ENCODE measurements at places on chromosomes 3 and 15.
A peak's percentile ranks its signal among the peaks of the same experiment; 100 is the strongest.

DNA sequence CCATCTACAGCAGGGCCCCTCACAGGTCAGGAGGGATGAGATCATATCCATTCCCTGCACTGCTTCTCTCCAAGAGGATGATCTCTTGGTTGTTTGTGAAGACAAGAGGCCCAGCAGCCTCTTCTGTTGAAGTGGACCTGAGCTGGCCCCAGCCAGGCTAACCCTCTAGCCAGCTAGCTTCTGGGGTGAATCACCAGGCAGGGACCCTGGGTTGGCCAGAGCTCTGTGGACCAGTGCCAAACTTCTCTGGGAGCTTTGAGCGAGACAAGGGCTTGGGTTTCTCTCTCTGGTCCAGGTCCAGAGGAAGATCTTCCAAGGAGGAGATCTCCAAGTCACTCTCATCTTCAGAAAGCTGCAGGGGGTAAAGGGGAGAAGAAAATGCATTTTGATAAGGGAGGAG is 52.7 kb downstream of the CLDN18 start:
- DNase-seq, result no peak

- no peak for DNase-seq
Observed at GRCh38 chr3:159637883-159638542, 350.6 kb upstream of the IL12A start.

GRCh38 chr3:7436542-7436941 is 575.6 kb downstream of the GRM7 start:
- no peak for DNase-seq

DNA sequence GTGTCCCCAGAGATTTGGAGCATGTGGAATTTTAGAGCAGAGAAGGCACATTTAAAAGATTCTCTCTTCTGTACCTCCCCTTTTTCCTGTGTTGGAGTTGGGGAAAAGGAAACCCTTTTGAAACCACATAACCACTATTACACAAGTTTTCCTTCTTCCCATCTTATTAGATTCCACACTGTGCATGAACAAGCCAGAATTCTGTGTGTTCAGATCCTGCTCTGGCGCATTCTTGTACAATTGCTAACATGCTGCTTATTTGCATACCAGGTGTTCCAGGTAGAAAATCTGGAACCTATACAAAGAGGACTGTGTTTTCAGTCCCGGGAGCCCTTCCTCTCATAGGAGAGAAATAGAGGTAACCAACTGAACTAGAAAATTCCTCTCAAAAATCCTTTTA is 2.6 kb upstream of the CIB2 start:
- DNase-seq, result no peak

DNA sequence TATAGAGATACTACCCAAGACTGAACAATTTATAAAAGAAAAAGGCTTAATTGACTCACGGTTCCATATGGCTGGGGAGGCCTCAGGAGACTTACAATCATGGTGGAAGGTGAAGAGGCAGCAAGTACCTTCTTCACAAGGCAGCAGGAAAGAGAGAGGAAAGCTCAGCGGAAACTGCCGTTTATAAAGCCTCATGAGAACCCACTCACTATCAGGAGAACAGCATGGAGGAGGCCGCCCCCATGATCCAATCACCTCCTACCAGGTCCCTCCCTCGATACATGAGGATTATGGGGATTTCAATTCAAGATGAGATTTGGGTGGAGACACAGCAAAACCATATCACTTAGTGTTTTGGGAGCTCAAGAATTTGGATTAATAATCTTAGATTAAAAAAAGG is 240.2 kb downstream of the UACA start:
- DNase-seq, result no peak

GRCh38 chr3:94175677-94176076 is 112.8 kb downstream of the NSUN3 start:
- no peak for DNase-seq

DNA sequence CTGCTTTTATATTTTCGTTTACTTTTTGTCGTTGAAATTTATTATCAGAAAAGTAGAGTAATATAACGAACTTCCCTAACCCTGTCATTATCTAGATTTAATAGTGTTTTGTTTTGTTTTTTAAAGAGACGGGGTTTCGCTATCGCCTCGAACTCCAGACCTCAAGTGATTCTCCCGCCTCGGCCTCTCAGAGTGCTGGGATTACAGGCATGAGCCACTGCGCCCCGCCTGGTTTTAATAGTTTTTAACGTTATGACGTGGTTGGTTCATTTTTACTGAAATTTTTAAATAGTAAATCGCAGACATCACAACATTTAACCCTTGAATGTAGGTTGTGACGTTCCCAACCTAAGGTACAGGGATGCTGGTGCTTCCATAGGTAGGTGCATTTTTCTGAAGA is 1.0 kb downstream of the NGRN start:
- DNase-seq, result no peak

- DNase-seq, result no peak
Observed at GRCh38 chr3:20222274-20222673, 36.3 kb upstream of the SGO1 start.

DNA sequence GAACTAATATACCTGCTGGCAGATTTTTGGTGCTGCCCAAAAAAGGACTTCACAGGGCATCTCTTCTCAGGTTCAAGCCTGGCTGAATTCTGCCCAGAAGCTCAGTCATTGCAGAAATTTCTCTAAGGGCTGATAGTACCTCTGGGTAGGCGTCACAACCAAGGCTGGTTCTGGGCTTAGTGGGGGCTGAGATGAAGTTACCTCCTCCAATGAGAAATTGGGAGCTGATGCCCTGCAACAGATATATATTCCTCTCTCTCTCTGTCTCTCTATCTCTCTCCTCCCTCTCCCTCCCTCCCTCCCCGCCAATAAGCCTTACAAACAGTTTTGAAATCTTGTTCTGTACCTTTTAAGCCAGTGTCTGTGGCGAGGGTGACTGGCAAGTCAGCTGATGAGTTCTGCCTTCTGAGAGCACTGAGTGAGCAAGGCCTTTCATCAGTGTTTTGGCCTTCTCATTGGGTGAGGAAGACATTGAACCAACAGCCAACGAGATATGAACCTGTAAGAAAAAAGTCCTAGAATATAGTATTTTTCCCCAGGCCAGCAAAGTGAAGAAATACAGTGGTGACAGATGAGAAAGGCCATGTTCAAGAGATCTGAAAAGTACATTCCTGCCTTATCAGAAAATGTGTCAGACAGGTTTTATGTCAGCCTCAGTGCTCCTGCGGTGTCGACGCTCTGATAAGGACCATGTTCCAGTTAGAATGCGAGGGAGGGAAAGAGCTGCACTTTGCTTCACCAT is 45.5 kb downstream of the TMEM39A start:
- no peak for DNase-seq

DNA sequence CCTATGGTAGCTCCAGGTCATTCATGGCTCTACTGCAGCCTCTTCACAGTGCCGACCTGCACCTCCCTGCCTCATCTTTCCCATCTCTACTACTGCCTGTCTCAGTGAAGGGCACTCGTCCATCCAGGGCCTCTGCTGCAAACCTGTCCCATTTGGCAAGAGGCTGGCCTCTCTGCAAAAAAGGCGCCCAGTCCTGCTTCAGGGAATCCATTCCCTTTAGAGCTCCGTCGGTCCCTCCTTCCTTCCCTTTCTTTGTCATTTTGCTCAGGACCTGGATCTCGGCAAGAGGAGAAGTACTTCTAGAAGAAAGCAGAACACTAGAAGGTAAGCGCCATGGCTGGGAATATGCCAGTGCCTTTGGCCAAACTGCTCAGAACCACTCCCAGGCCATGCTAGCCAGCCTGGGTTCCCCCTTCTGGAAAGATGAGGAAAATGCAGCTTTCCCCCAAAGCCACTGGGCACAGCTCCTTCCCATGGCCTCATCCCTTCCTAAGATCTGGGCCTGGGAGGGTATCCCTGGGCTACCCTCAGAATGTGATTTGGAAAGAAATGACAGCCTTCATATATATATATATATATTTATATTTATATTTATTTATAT is 6.4 kb upstream of the ISL2 start:
- DNase-seq, result no peak

- no peak for DNase-seq
Observed at GRCh38 chr3:114538211-114538610, 244.4 kb downstream of the TIGIT start.

DNA sequence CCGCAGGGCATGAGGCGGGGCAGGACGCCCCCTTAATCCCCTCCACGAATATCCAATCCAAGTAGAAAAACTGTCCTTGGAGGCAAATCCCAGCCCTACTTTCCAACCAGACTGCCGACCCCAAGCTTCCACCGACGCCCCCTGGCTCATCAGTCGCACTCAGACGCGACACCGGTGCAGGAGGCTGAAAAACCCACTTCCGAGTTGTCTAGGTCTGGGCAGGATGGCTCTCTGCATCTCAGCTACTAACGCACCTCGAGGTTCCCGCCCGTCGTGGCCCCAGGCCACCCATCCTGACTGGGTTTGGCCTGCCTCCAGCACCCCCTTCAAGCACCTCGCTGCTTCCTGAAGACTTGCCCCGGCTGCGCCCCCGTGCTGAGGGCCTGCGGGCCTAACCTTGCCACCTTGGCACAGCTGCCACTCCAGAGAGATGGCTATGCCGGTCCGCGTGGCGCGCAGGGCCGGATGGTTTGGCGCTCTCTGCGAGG is 15.5 kb downstream of the RGMA start:
- no peak for DNase-seq

GRCh38 chr15:100695048-100695447 is 92.7 kb downstream of the ASB7 start:
- DNase-seq, result no peak

DNA sequence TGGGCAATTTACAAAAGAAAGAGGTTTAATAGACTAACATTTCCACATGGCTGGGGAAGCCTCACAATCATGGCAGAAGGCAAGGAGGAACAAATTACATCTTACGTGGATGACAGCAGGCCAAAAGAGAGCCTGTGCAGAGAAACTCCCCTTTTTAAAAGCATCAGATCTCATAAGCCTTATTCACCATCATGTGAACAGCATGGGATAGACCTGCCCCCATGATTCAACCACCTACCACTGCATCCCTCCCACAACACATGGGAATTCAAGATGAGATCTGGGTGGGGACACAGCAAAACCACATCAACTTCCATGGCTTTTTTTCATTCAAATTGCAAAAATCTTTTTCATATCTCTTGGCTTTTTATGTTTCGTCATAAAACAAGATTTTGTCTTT is 67.6 kb upstream of the GADL1 start:
- DNase-seq, result no peak

DNA sequence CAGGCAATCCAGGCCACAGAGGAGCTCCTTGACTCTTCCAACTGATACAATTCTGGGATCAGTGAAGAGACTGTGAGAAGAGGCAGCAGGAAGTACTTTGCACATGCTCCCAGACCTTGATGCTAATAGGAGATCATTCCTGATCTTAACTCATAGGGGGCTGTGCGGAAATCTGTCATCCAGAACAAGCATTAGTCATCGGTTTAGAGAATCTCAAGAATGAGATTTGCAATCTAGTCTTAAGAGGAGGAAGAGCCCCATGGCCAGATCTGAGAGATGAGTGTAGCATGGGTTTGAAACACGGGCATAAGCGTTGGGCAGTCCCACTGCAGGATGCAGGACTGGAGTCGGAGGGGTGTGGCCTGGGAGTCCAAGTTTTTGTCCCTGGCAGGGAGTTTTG is 1081.1 kb downstream of the NAALADL2 start:
- DNase-seq, result no peak

DNA sequence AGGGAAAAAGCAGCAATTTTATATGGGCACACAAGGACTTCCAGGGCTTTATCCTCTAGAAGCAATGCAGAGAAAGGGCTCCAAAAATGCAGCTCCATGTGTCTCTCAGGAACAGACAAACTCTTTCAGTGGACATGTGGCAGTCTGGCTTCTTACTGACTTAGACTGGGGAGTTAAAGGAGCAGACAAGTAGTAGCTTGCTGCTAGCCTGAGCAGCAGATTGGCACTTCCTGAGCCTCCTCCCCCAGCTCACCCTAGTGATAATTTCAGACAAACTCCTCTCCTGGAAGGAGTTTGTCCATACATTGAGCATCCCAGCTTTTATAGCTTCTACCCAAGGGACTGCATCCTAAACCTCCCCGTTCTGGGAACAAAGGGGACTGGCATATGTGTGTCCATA is 101.7 kb upstream of the MANF start:
- DNase-seq, result no peak

DNA sequence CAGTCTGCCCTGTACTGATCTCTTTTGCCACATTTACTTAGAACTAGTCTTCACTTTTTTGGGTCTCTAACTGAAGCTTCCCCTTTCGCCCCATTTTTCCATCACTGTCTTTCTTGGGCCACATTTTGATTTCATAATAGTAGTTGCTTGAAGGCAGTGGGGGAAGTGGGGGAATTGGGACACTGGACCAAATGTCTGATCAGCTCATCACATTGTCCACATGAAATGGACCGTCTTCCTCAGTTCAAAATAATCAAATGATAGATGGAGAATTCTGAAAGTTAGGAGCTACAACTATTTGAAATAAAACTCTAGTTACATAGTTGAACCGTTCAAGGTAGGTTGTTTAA is 747 bp downstream of the PDCD6IP start:
- DNase-seq, result no peak

DNA sequence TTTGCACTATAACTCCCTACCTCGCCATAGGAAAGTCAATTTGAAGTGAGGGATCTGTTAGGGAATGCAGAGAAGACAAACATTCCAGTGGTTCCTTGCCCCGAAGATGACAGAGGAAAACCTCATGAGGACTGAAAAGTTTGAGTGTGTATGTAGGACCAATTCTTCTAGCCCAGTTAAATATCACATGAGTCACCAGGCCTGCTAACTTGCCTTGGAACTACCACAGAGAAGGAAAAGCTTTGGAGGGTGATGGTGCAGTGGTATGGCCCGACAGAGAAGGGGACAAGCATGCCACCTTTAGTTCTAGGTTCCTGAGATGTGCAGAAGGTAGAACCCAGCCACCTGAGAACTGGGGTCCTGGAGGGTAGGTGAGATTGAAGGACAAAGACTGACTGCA is 2.6 kb upstream of the UPK1B start:
- no peak for DNase-seq

DNA sequence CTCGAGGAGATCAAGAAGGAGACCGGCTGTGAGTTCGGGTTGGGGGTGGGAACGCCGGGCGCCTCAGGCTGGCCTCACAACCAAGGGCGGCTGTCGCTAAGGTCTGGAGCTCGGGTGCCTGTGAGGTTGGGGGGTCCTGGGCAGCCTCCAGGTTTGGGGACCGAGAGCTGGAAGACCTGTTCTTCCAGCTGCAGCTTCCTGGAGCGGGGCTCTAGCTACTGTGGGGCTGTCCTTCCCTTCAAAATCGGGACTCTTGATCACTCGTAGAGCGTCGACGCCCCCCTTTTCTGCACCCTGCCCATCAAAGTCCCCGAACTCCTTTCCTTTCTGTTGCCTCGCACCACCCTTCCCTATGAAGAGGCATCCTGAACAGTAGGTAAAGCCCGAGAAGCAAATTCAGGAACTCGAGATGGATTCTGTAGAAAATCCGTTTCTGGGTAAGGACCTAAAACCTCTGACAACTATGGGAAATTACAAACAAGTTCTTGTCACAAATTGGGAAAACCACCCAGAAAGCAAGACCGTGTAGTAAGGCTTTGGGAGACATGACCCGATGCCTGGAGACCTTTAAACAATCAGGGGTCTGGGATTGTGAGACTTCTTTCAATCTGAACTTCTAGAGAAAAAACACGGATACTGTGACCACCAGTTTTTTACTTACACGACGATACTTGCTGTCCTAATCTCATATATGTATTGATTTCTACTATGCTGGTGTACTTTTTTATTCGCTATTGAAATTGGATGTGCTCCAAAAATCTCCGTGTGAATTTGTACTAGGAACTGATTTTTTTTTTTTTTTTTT is 556 bp downstream of the CHP1 start:
- peak; percentile 25 for DNase-seq
